Left ventricle myocardium superior (tissue), 1 donor: ENCODE measurements at places on chromosomes 12 and 14. TPM values are rescaled to one million over a fixed set of nuclear protein-coding genes. Genes with fewer than 3 reads are reported as not detected.

DNA sequence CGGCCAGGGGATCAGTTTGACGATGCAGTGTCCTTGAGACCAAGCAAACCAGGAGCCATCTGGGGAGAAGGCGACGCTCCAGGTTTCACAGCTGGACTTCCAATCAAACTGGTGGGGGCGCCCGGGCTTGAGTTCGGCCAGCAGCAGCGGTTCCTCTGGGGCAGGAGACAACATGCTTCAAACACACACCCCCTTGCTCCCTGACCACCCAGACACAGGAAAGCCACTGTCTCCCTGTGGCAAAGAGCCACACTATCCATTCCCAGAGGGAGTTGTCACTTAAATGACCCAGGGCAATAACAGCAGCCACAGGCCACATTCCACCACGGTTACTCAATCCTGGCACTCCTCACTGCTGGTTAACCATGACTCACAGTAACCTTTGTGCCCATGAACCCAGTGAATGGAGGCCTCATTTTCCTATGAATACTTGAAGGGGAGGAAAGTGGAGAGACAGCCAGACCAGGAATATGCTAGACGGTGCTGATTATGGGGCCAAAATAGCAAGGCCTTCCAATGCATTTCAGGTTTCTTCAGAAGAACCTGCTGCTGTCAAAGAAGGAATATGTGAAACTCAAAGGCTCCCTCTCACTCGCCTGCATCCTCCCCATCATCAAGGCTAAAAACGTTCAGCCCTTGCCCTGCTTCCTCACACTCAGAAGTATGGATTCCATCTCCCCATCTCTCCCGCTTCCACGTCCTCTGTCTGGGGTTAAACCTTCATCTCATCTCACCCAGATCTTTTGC is 8.5 kb downstream of the WSB2 start:
- peak; percentile 75 for DNase-seq

- DNase-seq = no peak
Measured at GRCh38 chr14:24761141-24761540, 127.2 kb upstream of the GZMB start.

GRCh38 chr12:132150780-132151144 is 6.5 kb downstream of the NOC4L start:
- DNase-seq = no peak

DNA sequence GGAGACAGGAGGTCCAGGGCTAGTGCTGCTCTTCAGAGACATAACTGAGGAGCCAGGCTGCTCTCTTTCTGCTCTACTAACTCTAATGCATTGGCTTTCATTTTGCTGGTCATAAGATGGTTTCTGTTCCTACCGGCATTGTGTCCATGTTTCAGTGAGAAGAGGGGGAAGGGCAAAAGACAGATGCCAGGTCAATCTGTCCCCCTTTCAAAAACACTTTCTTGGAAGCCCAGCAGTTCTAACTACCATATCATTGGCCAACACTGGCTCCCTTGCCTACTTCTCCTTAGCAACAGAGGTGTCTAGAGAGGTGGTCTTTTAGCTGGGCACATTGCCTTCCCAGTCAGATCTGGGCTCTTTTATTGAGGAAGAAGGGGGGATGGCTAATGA is 63.9 kb downstream of the TGFB3 start:
- DNase-seq = no peak

PA2G4 gene
- total RNA-seq = 77.1 TPM
